Foreskin keratinocyte (primary cell): ENCODE measurements at places on chromosomes 12 and 14. TPM values are rescaled to one million over a fixed set of nuclear protein-coding genes. Genes with fewer than 3 reads are reported as not detected.

The CDKN3 gene
- 61.1 and 79.3 TPM in 2 replicates for total RNA-seq

The HCAR3 gene
- 0.92 and 1.2 TPM in 2 replicates for total RNA-seq

The MEG3 gene
- total RNA-seq, result 5.3 and 7.8 TPM in 2 replicates

The TMEM233 gene
- total RNA-seq, result not detected in 2 replicates

The METTL17 gene
- 63.6 and 65.5 TPM in 2 replicates for total RNA-seq

The TAS2R31 gene
- 0.61 and 0.74 TPM in 2 replicates for total RNA-seq

The EP400 gene
- 15.5 and 18.4 TPM in 2 replicates for total RNA-seq

The SYNJ2BP gene
- total RNA-seq, result 15.8 and 20.1 TPM in 2 replicates

The AMDHD1 gene
- total RNA-seq, result 0.14 and 0.37 TPM in 2 replicates

The LMNTD1 gene
- not detected in 2 replicates for total RNA-seq

The DPF3 gene
- 0.18 and 0.95 TPM in 2 replicates for total RNA-seq

The TSPAN11 gene
- total RNA-seq, result not detected in 2 replicates

The RGS6 gene
- not detected in 2 replicates for total RNA-seq

The WASHC4 gene
- 41.7 and 42.5 TPM in 2 replicates for total RNA-seq

The KERA gene
- total RNA-seq, result not detected in 2 replicates

The COCH gene
- total RNA-seq, result 0.04 TPM in 1 of 2 replicates, not detected in the other

The HOTAIR gene
- total RNA-seq, result 6.9 and 11.3 TPM in 2 replicates

The CD163L1 gene
- total RNA-seq, result 1.4 and 5.5 TPM in 2 replicates

The KRT5 gene
- total RNA-seq, result 14,096 and 16,153 TPM in 2 replicates

The KHNYN gene
- 51.5 and 55.4 TPM in 2 replicates for total RNA-seq

The TAS2R42 gene
- total RNA-seq, result not detected in 2 replicates

The HOXC9 gene
- total RNA-seq, result 4.3 and 5.5 TPM in 2 replicates

The LRRC10 gene
- not detected in 2 replicates for total RNA-seq

The HEATR5A gene
- 16.1 and 21.6 TPM in 2 replicates for total RNA-seq

The PLEKHD1 gene
- total RNA-seq, result not detected in 2 replicates

The RNASE3 gene
- total RNA-seq, result not detected in 2 replicates
